Liver (tissue), 10 donors: ENCODE measurements at places on chromosomes 1 and 21.
A peak's percentile ranks its signal among the peaks of the same experiment; 100 is the strongest.

DNA sequence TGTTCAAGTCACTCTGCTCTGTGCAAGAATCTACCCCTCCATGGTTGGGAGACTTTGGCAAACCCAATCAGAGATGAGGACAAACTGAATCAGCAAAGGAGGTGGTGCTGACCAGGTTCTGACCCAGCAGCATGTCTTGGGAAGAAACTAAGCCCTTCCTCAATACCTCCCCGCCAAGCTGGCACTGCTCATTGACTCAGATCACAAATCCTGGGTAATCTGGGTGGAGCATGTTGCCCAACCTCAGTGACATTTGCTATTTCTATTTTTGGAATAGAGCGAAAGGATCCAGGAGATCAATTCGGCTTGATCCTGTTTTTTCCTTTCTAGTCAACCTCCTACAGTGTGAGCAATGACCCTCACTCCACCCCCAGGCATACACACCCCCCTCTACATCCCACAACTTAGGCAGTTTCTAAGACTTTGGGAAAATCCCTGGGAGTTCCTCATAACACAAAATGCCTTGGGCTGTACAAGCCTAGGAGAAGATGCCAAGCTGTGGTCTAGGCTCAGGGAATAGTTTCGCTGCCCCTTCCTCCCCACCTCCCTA lies 166.8 kb upstream of the KCNJ6 start:
- H3K36me3 ChIP-seq, result no peaks in the 10 kb centered on the region
- H3K4me3 ChIP-seq, result no peak overlapping the region
- DNase-seq, result no peak
- H3K27me3 ChIP-seq, result no peaks in the 10 kb centered on the region

DNA sequence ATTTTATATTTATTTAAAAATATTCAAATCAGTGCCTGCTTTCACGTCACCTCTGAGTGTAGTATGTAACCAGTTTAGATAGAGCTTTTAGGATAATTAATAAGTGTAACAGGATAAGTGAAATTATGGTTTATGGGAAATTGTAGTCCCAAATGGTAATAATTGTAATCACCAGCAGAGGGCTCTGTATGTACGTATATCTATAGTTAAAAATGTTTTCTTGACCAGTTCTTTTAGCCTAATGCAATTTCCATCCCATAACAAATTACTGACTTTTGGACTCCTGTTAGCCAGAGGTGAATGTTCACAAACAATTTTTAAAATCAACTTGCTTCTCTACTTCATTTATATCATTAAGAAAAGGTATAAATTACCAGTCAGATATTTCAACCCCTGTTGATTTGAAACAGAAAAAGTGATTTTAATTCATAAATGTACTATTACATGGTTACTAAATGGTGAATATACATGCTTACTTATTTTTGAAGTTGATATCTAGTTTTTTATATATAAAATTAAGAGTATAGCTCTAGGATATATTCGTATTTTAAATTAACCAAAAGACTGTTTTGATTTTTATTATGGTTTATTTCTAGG lies 25.3 kb downstream of the SLC30A7 start:
- no peak overlapping the region for H3K27ac ChIP-seq
- H3K27me3 ChIP-seq, result no peaks in the 10 kb centered on the region
- no peak overlapping the region for H3K4me3 ChIP-seq
- peaks cover 5% of the 10 kb centered on the region for H3K36me3 ChIP-seq

DNA sequence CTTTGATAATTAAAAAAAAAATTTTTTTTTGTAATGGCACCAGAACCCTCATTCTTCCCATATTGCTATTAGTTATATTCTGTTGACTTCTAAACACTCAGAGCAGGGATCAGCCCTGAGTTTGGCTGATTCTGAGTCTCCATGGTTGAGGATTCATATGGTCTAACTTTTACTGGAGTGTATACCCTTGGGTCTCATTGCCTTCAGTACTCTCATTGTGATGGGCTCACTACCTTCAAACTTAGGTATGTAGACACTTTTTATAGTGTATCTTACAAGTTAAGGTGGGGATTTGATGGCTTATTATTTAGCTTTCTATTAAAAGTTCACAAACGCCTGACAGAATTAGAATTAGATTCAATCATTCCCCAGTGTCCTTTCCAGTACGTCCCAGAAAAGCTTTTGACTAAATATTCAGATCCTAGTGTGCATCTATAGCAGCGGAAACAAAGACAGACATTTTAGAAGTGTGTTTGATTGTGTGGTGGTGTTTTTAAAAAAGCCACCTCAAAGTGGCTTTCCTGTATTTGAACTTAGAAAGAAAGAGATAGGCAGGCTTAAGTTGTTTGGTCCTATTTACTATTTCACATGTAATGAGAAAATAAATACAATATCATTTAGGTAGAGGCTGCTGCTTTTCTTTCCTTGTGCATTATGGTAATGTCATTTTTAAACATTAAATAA lies 1.4 kb downstream of the MACF1 start:
- DNase-seq, result no peak
- H3K27me3 ChIP-seq, result no peaks in the 10 kb centered on the region
- H3K4me3 ChIP-seq, result no peak overlapping the region
- H3K36me3 ChIP-seq, result no peaks in the 10 kb centered on the region
- H3K4me1 ChIP-seq, result peaks cover 3% of the 10 kb centered on the region

- no peak overlapping the region for H3K27ac ChIP-seq
- no peak overlapping the region for H3K4me3 ChIP-seq
- H3K4me1 ChIP-seq, result peaks cover 18% of the 10 kb centered on the region
- no peaks in the 10 kb centered on the region for H3K36me3 ChIP-seq
These were observed 4.6 kb downstream of the NBL1 start for GRCh38 chr1:19648689-19649088.

- H3K27me3 ChIP-seq, result no peaks in the 10 kb centered on the region
- no peak for DNase-seq
- no peaks in the 10 kb centered on the region for H3K4me1 ChIP-seq
- no peak overlapping the region for H3K4me3 ChIP-seq
- H3K36me3 ChIP-seq, result no peaks in the 10 kb centered on the region
These were observed 81.1 kb upstream of the TSPAN2 start for GRCh38 chr1:115170377-115170776.

- H3K27ac ChIP-seq, result peak overlapping the region; percentile 22
- H3K27me3 ChIP-seq, result no peaks in the 10 kb centered on the region
- H3K4me3 ChIP-seq, result no peak overlapping the region
- no peak for DNase-seq
These were observed 113.9 kb upstream of the USP24 start for GRCh38 chr1:55329091-55329490.
